ENCODE measurements at places on chromosomes 2 and 18.

DNA sequence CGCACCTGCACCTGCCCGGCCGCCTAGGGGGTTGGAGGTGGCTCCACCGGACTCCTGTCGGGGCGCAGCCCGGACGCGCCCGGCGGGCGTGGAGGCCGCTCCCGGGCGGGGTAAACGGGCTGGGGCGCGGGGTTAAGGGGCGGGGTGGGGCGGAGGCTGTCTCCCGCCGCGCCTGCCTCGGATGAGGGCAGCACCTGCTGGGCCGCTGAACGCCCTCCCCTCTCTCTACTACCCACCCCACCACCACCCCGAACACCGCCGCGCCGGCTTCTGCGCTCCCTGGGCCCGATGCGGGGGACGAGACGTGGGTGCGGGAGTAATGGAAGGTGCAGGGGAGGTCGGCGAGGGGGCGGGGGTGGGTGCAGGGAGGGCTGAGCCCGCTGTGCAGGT lies 224.8 kb upstream of the ID2 start:
- no peak for DNase-seq

DNA sequence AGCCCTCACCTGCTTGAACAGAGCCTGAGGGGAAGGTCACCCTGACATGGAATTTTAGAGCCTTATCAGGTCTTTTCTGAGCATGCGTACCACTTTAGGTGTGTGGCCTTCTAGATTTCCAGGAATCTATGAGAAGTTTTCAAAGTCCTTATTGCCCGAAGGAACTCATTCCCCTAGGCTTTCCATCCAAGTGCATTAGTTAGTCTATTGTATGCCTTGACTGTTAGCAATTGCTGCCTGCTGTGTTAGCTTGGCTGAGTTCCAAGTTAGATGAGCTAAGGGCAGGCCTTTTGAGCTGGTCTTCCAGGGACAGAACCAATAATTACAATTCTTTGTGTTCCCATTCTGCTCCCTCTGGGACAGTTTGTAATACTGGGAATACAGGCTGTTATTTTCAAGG lies 30.8 kb upstream of the PUM2 start:
- peak; percentile 56 for DNase-seq

GRCh38 chr2:177265824-177266817 lies 1.6 kb upstream of the NFE2L2 start:
- no peak for DNase-seq

GRCh38 chr2:205748639-205749038 lies 66.3 kb downstream of the NRP2 start:
- peak; percentile 58 for DNase-seq

- DNase-seq = no peak
Measured at GRCh38 chr2:159617100-159617499, 752 bp upstream of the BAZ2B start.

DNA sequence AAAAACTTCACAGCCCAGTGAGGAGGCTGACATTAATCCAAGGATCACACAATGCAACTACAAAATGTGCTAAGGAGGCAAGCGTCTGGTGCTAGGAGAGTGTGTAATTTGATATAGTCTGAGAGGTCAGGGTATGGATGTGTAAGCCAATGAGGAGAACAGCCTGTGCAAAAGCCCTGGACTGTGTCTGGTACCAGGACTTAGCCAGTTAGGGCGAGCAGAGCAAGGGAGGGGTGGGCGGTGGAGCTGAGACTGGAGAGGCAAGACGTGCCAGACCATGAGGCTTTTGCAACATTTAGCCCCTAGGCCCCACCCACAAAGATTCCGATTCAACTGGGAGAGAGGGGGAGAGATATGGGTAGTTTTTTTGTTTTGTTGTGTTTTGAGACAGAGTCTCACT lies 33.5 kb upstream of the SPRED2 start:
- DNase-seq = no peak

- no peak for DNase-seq
Measured at GRCh38 chr18:23990474-23991410, 23.8 kb upstream of the TTC39C start.

GRCh38 chr2:164044622-164045021 lies 308.8 kb upstream of the FIGN start:
- no peak for DNase-seq

GRCh38 chr2:129806317-129806716 lies 173.1 kb upstream of the RAB6C start:
- no peak for DNase-seq

DNA sequence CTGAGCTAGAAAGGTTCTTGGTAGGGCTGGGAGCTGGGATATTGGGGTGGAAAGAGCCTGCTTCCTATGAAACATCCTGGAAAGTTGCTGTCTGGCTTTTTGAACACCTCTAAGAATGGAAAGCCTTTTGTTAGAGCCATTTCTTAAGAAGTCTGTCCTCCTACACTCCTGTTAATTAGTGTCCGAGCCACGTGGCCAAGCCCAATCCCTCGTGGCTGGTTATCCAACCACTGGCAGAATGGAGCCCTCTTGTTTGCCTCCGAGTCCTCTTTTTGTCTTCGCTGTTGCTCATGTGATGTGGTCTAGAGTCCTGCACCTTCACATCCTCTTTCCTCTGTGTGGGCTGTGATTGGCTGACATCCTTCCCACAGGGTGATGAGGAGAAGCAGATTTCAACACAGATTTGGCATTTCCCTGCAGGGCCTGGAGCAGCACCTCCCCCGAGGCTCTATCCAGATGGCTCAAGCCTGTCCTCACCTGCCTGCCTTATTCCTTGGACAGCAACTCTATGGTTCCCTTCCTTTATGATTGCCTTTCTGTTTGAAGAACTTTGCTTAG lies 8.2 kb upstream of the TOGARAM2 start:
- DNase-seq = no peak

- DNase-seq = peak; percentile 35
Measured at GRCh38 chr18:46160050-46160798, 56.0 kb downstream of the HAUS1 start.

DNA sequence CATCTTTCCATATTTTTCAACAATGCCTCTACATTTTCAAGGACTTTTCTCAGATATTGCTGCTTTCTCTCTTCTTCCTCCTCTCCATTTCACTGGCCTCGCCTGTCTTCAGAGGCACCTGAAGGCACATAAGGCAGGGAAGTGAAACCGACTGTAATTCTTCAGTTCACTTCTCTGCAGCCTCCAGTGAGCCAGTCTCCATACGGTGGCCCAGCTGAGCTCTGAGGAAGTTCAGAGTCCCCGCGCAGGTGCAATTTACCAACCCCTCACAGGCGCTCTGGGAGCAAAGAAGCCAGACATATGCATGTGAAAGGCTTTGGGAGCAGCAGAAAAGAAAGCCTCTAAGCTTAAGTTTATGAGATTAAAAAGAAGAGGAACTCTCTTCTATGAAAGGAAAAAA lies 12.4 kb downstream of the KLHL14 start:
- DNase-seq = no peak

DNA sequence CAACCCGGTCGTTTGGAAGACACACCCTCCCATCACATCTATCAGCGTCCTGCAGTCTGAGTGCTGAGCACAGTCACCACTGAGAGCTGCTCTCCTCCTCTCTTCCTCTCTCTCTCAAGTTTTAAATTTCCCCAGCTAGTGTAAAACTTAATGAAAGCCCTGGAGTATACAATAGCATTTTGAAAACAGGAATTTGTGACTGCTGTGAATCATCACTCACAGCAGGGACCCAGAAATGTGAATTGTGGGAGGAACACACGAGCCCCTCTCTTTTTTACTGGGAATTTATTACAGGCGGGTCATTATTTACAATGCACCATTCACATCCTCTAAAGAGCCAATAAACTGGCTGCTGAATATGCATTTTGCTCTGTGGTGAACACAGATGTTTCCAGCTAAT lies 185.0 kb upstream of the SMIM21 start:
- no peak for DNase-seq

DNA sequence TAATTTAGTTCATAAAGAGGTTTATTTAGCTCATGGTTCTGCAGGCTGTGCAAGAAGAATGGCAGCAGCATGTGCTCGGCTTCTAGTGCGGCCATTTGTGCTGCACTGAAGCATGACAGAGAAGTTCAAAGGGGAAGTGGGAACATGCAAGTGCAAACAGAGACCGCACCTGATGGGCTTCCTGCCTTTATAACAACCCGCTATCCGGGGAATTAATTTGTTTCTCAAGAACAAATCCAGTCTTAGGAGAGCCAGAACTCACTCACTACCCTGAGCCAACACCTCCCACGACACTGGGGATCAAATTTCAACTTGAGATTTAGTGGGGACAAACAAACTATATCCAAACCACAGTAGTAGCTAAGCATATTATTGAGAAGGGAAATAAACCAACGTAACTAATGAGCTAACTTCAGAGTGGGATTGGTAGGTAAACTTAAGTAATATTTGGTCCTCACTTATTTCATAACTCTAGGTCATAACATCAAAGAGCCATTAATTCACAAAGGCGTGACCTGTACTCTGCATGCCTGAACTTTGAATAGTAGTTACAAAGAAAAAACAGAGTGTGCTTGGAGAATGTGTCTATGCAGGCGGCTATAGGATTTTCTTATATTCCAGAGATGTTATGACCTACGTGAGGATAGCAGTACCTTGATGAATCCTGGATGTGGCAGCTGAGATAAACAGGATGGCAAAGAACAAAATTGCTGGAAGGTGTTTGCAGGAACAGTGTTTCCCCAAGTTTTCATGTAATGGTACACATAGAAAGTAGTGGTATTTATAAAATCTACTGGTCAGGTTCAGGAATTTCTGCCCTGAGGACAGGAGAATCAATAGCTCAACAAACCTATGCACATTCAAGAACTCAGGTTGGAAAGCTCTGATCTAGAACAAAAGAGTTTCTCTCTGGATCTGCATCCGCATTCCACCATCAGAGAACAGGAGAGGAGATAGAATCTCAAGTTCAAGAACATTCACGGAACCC lies 845.9 kb upstream of the ID2 start:
- no peak for DNase-seq

- DNase-seq = peak; percentile 97
Measured at GRCh38 chr2:180656455-180656847, 324.0 kb upstream of the UBE2E3 start.

DNA sequence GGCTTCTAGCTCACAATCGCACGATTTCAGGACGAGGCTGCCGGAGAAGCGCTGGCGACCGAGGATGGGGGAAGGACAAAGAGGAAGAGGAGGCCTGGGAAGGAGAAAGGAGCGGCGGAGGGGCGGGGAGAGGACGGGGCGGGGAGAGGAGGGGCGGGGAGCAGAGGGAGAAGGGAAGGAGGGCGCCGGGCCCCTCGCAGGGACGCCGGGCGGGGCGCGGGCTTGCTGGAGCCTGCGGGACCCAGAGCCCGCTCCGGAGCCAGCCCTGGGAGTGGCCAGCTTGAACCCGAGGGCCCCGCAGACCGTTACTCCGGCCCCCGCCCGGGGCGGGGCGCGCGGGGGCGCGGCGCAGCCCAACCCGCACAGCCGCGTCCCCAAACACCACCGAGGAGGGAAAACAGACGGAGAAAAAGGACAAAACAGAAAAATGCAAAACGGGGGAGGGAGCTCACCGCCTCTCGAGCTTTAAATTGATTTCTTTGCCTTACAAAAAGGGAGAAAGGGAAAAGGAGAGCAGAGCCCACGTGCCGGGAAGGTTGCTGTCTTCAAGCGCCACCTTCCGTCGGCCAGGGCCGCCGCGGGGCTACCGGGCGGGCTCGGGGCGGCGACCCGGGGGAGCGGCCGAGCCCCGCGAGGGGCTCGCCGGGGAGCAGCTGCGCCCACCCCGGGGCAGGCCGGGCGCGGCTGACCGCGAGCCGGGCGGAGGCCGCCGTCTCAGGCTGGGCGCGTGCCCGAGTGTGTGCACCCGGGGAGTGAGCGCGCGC lies 781 bp upstream of the SOX11 start:
- DNase-seq = no peak

GRCh38 chr18:23231340-23232021 lies 96.2 kb downstream of the CABLES1 start:
- DNase-seq = peak; percentile 93

DNA sequence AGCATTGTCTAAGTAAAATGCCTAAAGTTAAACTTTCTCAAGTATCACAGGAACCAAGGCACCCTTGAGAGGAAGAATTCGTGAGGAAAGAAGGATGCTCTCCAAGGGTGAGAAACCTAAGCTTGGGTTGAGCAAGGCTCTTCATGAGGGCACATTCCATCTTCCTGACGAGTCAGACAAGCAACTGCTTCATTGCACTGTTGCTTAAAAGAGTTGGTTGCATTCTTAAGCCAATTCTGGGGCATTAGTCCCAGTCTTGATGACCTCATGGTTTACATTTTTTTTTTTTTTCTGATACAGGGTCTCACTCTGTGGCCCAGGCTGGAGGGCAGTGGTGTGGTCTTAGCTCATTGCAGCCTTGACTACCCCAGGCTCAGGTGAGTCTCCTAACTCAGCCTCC lies 237.5 kb downstream of the ACTR3 start:
- DNase-seq = peak; percentile 30

- peak; percentile 3 for DNase-seq
Measured at GRCh38 chr2:180394305-180394704, 387.2 kb upstream of the CWC22 start.

DNA sequence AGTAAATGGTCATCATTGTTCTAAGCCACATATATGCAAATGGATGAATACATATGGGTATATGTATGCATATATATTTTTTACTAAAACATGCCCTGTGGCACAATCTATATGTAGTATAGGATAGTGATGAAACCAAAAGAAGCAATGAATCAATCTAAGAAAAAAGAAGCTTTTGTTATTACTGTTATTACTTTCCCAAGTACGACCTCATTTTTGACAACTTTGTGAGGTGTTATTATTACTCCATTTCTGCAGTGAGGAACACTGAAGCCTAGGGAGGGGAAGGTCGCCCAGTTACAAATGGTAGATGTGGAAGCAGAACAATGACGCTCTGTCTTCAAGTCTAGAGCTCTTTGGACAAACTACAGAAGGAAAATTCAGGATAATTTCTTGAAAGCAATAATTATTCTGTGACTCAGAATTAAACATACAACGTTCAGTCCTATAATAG lies 38.3 kb downstream of the STAT4 start:
- no peak for DNase-seq

- DNase-seq = peak; percentile 64
Measured at GRCh38 chr2:97966545-97967215, 29.1 kb downstream of the TMEM131 start.

DNA sequence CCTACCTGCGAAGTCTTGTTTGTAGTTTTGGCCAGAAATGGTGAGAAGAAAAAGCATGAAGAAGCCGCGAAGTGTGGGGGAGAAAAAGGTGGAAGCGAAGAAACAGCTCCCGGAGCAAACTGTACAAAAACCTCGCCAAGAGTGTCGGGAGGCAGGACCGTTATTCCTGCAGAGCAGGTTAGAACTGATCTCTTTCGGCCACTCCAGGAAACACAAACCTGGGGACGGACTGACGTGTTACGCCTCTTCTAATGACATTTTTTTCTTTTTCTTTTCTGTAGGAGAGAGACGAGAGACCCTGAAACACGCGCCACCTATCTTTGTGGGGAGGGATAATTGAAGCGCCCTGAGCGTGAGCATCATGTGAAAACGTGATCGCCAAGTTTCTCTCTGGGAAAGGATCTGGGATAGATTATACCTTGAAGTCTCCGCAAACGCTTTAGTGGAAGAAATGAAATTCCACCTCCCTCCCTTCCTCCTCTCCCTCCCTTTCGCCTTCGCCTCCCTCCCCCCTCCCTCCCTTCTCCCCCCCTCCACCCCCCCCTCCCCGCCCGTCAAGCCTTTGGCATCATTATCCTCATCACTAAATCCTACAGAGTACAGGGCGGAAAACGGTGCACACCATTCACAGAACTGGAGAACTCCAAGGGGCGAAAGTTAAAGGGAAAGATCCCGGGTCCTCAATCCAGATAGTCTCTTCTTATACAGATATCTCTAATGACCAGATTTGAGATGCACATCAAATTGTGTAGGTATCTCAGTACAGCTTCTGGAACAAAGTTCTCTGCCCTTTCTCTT lies at the start of gene ZEB2:
Gene ZEB2 (minus strand): TSS at position 186 of the 798 bp plus-strand sequence. CDS start 2,769 bp downstream, outside the sequence.
- peak; percentile 87 for DNase-seq

GRCh38 chr2:20333738-20334137 lies 16.9 kb downstream of the PUM2 start:
- DNase-seq = no peak

Measured in ELR (cell line).